ENCODE measurements at places on chromosomes 5 and 9. TPM values are rescaled to one million over a fixed set of nuclear protein-coding genes. Genes with fewer than 3 reads are reported as not detected.

Gene LOX
- 0.65 TPM for total RNA-seq

Gene TMEM252
- not detected for total RNA-seq

Gene RNF180
- total RNA-seq = not detected

Gene NLN
- total RNA-seq = 2.3 TPM

Gene PDLIM4
- total RNA-seq = not detected

Gene CYSRT1
- 0.52 TPM for total RNA-seq

Gene GRM6
- not detected for total RNA-seq

Gene NR5A1
- total RNA-seq = not detected

Gene SPATA31E1
- not detected for total RNA-seq

Gene HMMR
- 0.52 TPM for total RNA-seq

Gene CAVIN4
- 0.13 TPM for total RNA-seq

Gene SPATA31A3
- not detected for total RNA-seq

Gene ANKRD31
- total RNA-seq = 0.47 TPM

Gene LHX6
- not detected for total RNA-seq

Gene PCDHGC3
- total RNA-seq = not detected

Gene HINT2
- total RNA-seq = 20.5 TPM

Gene IRX1
- total RNA-seq = not detected

Gene AK8
- total RNA-seq = not detected

Gene ZNF462
- total RNA-seq = 6.0 TPM

Gene GABRA1
- not detected for total RNA-seq

Measured in T-helper 17 cell (primary cell).